Stimulated activated CD8-positive, alpha-beta memory T cell treated with anti-CD3 and anti-CD28 coated beads, Interleukin-15, amount 100 ng/mL, for 4 hours (primary cell): ENCODE measurements at places on chromosomes 2 and 18.

- no peak for DNase-seq
These were observed 144.4 kb downstream of the THSD7B start for GRCh38 chr2:136909777-136910176.

DNA sequence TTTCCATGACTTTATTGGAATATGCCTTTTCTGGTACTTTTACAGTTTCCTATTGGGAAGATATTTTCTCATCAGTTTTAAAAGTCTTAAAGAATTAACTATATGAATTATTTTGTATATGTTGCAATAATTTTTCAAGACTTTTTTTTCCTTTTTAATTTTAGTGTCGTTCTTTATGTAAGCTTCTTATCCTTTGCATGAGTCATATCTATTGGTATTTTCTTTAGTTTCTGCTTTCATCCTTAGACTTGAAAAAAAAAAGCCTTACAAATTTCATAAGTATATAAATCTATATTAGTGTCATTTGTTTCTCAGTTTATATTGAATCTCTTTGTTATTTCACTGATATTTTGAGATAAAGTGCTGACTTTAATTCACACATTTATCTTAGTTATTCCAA is 94.9 kb downstream of the DSEL start:
- no peak for DNase-seq

GRCh38 chr2:234145511-234145910 is 95.0 kb downstream of the SPP2 start:
- no peak for DNase-seq

DNA sequence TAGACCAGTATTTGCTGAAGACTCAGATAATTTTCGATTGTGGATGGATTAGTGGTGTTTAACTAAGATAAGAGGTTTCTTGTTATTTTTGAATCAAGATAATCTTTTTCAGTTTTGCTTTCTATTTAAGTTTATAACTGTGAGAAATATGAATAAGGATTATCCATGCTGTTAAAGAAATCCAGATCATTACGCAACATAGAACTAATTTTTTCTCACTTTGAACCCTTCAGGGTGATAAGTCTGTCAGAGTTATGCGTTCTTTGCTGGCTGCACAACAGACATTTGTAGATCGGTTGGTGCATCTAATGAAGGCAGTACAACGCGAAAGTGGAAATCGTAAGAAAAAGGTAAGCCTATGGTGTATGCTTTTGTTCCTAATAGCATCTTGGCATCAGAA is 74.1 kb downstream of the PIK3C3 start:
- DNase-seq, result no peak
